Adipocyte (in vitro differentiated cells): ENCODE measurements at places on chromosomes 1 and 21.

- DNase-seq = no peak
Observed at GRCh38 chr1:192057766-192058165, 100.5 kb upstream of the RGS18 start.

DNA sequence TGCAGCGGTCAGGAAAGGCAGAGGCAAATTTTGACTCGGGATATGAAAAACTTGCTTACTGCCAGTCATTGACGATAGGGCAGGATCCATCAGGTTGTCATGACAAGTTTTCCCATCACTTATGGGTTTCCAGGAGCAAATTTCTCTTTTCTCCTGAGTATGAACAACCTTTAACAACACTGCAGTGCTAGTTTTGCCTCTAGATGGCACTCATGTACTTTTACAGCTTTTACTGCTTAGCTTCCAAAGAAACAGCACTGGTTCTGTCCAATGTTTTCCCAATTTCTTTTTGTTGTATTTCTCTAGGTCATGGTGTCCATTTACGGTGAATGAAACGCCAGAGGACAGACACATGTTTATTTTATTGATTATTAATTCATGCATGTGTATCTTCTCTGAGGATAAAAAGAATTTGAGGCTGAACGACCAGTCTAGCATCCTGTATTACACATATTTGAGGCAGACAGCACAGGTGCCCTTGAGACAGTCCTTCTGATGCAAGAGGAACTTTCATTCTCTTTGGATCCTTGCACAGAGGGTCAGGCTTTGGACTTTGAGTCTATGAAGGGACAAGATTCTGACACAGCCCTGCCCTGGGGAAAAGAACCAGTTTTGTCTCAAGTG is 112.3 kb upstream of the TRABD2B start:
- peak; percentile 85 for DNase-seq

- no peak for DNase-seq
Observed at GRCh38 chr21:36654324-36654723, 44.6 kb upstream of the SIM2 start.

DNA sequence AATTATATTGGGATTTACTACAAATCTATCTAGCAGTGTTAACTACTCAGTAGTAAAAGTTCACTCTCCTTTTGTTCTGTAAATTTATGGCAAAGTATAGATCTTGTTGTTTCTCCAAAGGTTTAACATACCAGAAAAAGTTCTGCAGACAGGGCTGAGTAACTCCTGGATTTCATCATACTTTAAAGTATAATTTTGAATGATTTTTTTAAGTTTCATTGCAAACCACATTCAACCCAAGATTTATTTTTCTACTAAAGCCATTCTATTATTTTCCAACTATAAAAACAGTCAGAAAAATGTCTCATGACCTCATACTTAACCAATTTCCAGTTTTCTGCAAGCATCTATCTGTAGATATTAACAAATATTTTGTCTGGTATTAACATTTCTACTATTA is 585.8 kb upstream of the ZRANB2 start:
- DNase-seq = peak; percentile 77

- DNase-seq = no peak
Observed at GRCh38 chr1:98992844-98993243, 11.8 kb downstream of the PLPPR5 start.

GRCh38 chr1:157993918-157994605 is 617 bp downstream of the KIRREL1 start:
- DNase-seq = peak; percentile 67

DNA sequence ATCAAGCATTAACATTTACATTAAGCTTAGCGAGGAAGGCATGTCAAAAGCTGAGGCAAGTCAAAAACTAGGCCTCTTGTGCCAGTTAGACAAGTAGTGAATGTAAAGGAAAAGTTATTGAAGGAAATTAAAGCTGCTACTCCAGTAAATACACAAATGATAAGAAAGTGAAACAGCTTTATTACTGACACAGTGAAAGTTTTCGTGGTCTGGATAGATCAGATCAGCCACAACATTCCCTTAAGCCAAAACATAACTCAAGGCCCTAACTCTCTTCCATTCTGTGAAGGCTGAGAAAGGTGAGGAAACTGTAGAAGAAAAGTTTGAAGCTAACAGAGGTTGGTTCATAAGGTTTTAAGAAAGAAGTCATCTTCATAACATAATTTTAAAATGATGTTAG is 131.9 kb downstream of the VAV3 start:
- DNase-seq = no peak

DNA sequence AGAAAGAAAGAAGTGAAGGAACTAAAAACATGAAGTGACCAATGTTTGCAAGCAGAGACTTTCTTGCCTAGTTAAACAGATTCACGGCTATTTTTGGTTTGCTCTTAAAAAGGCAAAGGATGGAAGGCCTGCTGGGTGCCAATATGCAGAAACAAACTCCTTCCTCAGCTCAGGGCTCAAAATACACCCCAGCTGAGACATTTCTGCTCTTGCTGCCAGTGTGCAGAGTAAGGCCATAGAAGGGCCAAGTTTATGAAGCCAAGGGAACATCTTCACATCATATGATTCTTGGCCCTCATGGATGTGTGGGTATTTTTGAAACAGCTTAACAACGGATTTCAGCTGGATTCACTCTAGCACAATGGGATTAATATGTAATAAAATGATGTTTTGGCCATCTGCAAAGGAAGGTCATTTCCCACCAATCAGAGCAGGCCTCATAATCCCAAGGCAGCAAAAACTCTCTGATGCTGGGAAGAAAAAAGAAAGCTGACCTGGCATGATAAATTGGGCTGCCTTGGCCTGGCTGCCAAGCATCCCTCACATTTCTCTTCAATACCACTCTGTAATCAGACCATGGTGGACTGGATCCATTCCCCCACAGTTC is 70.7 kb downstream of the CAPZB start:
- DNase-seq = no peak

GRCh38 chr1:5757187-5757805 is 234.9 kb downstream of the NPHP4 start:
- DNase-seq = no peak

- peak; percentile 21 for DNase-seq
Observed at GRCh38 chr1:154557248-154557938, 1.1 kb downstream of the UBE2Q1 start.
